ENCODE measurements at places on chromosomes 7 and 10.

DNA sequence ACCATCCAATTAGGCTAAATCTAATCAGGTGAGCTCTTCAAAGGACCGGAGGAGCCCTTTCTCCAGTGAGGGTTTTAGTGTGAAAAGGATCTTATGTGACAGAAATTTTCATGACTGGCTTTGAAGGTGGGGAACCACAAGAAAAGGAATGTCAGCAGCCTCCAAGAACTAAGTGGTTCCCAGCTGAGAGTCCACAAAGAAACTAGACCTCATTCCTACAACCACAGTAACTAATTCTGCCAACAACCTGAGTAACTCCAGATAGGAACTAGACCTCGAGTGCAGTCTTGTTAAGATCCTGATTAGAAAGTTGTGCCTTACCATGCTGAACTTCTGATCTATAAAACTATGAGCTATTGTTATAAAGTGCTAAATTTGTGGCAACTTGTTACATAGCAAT lies 51.3 kb downstream of the PCLO start:
- no peak for DNase-seq

DNA sequence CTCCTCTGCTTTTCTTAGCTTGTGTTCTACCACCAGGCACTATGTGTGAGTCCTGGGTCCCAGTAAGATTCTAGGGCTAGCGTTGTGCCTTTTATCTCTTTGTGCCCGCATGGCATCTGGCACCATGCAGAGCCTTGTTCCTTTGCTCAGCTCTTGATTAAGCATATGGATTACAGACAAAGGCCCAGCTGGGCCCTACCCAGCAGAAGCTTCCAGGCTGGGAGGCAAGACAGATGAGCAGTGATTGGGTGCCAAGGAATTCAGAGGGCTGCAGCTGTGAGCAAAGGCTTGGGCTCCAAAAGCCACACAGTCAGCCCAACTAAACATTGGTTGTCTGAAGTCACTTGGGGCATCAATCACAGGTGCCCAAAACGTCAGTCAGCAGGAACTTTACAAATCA lies 2.0 kb downstream of the ACSM6 start:
- DNase-seq = no peak

DNA sequence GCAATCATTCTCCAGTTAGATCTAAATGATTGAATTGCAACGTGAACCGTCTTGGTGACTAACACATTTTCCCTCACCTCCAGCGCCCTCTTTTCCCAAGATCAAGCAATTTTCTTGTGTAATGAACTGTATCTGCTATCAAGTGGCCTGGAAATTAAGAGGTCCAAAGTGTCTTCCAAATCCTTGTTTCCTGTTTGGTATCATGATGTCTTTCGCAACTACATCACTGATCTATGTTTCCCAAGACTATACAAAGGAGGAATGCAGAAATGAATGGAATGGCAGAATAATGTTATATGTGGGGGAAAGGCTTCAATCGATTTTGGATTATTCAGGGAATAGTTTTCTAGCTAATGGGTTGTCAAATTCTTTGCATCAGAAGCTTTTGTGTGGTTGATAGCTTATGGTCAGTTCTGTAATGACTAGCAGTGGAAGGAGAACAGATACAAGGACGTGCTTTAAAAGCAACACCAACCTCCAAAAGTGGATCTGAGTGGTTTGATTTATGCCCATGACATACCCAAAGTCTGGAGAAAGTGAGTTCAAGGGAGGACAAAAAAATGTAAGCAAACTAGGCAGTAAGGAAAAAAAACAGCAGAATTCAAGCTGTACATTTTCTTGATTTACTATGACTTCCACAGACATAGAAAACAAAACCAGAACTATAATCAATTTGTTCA lies 14.6 kb upstream of the ZEB1 start:
- no peak for DNase-seq

DNA sequence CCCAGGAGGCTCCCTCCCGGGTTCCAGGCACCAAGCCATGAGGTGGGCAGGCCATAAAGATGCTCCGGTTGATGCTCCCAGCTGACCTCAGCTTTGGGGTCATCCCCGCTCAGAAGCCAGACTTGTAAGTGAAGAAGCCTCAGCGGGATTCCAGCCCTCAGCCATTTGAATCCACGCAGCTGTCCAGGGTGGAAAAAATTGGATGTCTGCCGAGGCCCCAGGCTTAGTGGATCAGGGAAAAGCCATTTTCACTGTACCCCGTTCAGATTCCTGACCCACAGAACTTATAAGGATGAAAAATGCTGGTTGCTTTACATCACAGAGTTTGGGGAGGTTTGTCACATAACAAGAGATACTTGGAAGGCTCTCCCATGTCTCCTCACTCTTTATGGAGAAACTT lies 49.2 kb upstream of the CPN1 start:
- DNase-seq = no peak

Data from CD8-positive, alpha-beta T cell (primary cell).